Mesothelial cell of epicardium (in vitro differentiated cells): ENCODE measurements at places on chromosomes 3 and 15.

DNA sequence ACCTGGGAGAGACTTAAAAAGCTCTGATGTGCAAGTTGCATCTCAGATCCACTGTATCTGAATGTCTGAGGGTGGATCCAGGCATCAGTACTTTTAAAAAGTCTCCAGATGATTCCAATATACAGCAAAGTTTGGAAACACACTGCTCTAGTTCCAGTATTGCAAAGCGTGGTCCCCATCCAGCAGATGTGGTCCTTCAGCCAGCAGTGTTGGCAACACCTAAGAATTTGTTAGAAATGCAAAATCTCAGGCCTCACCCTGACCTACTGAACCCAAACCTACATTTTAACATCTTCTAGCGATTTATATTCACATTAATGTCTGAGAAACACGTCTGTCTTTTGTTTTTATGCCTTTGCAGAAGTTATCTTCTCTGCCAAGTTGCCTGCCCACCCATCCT is 32.2 kb upstream of the SGO1 start:
- DNase-seq = no peak

DNA sequence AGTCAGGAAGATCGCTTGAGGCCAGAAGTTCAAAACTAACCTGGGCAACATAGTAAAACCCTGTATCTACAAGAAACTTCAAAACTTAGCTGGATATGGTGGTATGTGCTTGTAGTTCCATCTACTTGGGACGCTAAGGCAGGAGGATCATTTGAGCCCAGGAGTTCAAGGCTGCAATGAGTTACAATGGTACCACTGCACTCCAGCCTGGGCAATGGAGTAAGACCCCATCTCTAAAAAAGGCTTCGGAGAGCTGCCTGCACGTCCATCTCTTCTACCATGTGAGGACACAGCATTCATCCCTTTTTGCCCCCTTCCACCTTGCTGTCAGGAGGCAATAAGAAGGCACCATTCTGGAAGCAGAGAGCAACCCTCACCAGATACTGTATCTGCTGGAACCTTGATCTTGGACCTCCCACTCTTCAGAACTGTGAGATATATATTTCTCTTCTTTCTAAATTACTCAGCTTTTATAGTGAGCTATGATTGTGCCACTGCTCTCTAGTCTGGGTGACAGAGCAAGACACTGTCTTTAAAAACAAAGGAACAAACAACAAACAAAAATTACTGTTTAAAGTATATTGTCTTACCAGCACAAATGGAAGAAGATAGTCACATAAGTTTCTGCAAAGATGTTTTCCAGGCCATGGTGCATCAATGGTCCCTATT is 4.2 kb upstream of the BTLA start:
- DNase-seq = no peak

DNA sequence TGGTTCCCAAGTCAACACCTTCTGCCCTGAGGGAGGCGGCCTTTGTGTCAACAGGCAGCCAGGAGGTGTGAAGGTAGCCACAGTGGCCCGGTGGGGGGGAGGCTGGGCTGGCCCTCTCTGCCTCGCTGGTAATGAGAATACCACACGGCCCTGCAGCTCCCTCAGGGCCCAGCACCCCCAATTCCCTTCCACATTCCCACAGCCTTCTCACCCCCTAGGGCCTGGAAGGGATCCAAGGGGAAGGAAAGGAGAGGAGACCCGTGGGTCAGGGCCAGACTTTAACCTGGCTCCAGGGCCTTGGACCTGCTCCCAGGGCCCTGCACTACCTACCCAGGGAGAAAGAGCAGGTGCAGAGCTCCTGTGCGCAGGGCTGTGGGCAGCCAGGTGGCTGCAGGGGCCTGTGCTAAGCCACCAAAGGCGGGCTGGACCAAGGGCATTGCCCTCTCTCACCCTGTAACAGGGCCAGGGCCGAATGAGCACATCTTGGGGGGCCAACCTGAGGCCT is 8.7 kb upstream of the MESP2 start:
- DNase-seq = no peak

GRCh38 chr3:95813244-95813643 is 1001.1 kb upstream of the EPHA6 start:
- no peak for DNase-seq

DNA sequence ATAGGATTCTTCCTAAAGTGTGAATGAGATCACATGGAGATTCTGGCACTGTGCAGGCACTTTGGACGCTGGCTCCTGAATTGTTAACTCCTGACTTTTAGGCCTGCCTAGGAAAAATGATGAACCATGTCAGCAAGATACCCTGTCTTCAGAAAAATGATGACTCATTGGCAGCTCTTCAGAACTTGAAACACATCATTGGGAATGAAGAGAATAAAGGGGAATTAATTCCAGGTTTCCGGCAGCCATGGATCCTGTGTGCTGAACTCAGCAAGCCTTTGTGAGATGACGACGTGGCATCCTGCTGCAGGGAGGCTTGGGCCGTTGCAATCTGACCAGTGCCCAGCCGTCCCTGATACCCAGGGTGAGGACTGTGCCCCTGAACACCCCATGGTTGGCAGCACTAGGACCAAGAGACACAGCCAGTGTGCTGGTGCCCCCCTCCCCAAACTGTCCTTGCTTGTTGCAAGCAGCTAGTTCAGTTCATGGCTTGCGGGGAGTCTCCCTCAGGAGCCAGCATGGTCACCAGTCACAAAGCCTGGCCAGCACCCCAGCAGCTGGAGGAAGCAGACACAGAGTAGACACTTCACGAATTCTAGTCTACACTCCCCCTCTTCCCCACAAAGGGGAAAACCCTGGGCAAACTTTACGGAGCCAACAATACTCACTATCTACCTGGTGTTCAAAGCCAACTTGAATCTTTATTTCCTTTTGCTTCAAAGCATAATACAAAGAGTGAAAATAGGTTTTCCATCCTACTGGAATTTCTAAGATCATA is 7.8 kb upstream of the LIPC start:
- DNase-seq = no peak

GRCh38 chr3:31373681-31374080 is 159.0 kb upstream of the STT3B start:
- no peak for DNase-seq

DNA sequence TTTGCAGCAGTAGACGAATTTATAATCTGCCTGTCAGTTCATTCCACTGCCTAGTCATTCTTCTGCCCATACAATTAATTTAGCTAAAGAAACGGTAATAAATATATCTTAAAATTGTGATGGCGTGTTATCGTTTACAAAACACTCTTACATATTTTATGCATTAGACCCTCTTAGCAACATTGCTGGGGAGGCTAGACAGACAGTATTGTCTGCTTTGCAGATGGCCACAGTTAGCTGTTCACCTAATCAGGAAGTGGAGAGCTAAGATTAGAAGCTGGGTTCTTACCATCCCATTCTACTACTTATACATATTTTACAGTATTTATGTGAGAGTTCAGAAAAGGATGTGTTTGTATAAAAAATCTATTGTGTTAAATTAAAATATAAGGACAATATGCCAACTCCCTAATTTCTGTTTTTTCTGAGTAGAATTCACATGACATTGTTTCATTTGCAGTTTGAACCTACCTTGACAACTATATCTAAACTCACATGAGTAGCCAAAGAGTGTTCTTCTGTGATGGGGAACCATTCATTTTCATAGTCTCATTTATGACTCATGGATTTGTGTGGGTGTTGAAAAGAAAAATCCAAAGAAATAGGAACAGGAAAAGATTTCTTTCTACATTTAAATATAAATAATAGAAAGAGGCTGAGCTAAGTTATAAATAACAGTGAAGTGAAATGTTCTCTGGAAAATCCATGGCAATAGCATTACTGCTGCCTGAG is 41.7 kb upstream of the C3orf80 start:
- no peak for DNase-seq

DNA sequence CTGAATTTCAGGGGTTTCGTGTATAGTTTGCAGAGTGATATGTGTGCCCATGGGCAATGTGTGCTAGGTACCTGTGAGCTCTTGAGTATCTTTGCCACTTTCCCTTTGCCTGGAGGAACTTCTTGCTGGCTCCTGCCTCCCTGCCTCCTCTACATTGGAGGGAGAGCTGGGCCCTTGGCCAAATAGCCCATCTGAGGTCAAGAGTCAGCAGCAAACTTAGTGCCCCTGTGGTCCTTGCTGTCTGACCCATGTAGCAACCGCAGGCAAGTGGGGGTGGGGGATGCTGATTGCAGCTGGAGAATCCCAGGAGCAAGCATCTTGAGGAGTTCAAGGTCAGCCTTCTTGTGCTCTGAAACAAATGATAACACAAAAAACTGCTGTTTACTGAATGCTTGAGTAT is 5.4 kb upstream of the TBC1D21 start:
- DNase-seq = no peak

DNA sequence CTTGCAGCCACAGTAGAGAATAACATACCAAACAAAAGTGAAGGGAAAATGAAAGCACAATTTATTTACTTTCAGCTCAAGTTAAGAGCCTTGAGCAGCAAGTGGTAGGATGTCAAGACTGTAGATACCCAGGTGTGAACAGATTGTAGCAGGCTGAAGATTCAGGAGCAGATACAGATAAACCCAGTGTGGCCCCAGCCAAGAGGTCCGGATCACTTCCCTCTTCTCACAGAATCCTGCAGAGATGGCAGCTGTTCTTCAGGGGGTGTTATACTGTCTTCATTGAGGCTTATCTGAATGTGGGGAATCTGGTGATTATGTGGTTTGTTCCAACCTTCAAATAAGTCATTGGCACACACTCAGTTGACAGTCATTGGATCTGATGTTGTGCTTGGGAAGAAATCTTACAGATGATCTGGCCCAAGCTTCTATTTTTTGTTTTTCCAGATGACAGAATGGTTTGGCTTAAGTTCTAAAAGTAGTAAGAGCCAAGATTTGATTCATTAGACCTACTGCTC is 2.2 kb downstream of the STARD9 start:
- DNase-seq = no peak

DNA sequence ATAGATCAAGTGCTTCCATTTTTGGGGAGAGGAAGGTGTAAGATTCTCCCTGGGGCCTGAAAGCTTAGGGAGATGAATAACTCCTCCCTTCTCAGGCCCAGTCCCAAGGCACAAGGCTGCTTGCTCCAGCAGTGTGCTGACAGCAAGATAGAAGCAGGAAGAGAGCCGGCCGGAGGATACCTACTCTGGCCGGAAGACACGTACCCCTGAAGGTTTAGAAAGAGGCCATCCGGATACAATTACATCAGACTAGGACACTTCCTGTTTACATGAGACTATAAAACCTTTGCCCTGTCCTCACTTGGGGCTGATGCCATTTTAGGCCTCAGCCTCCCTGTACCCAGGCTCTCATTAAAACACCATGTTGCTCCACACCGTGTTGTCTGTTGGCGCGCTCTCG is 329.9 kb downstream of the SV2B start:
- DNase-seq = no peak

DNA sequence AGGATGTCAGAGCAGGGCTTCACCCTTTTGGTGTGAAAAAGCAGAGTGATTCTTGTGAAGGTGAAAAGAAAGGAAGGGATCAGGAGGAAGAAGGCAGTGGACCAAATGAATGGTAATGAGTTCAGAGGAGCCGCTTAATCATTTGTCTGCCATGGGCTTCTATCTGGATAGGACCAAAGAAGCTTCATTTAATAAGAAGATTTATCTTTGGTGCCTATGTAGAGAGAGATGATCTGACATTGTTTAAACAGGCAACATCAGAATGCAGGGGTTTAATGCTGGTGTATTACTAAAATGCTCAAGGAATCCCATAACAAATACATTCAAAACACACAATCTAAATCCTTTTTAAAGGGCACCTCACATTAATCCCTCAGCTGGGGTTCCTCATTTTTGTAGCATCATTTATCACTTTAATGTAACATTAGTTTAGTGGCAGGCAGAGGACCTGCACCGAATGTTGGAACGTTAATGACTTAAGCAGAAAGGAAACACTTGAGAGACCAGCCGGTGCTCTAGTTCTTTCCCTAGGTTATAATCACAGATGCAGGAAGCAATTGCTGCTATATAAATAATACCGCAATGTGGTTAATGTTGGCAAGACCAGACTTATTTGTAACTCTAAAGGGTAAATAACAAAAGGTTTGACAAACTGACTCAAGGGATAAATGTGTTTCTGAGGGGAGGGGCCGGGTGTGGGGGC is 27.9 kb upstream of the IL1RAP start:
- DNase-seq = no peak

DNA sequence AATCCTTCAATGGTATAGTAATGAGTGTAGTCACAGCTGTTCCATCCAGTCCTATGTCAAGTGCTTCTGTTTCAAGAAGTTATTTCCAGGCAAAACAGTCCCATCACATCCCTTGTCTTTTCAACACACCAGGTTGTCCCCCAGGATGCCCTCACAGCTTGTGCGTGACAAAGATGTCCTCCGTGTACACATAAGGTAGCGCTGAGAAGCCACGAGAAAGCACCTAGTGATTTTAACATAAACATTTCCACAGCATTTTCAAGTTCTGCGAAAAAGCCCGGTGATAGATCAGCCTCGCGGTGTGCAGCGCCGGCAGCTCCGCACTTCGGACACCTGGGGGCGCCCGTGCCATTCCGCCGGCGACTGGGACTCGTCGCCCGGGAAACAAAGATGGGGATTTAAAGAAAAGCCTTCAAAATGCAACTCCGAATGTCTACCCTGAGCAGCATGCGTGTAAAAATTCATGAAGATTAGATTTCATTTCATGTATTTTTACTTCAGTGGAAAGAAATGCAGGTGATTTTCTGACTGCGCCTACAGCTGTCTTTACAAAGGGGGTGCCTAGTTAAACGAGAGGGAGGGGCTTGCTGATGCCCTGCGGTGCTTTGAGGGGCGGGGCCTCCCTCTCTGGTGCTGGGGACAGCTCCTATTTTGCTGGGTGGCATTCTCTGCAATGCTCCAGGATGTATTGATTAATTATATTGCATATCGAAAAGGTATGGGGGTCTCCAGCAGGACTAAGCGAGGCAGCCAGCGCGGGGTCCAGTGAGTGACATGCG is 49.9 kb downstream of the KY start:
- peak; percentile 88 for DNase-seq

GRCh38 chr3:50286322-50287227 is 5.7 kb downstream of the IFRD2 start:
- DNase-seq = no peak

GRCh38 chr3:167394003-167394402 is 13.9 kb upstream of the ZBBX start:
- DNase-seq = no peak

DNA sequence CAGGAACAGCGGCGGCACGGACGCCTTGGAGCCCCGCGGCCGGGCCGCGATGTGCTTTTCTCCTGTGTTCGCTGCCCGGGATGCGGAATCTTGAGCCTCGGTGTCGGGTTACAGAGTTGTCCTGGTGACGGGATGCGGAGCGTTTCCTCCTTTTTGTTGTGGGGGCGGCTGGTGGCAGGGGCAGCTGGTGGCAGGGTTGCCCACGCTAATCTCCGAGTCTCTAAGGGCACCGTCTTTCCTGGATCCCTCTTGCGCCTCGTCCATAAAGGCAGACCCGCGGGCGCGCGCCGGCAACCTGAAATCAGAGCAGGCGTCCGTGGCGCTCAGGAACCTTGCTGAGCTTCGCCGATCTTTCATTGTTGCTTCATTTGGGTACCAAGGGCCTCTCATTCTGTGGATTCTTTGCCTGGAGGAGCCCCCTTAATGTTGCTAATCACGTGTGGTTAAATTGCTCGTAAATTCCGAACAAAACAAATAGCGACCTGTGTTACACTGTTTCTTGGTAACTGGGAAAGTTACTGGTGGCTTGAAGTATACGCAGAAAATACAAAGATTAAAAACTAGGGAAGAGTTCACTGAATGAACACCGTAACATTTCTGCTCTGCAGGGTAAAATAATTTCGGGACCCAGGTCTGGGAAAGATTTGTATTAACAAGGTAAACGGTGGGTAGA is 844 bp upstream of the PFN2 start:
- peak; percentile 80 for DNase-seq
